ENCODE measurements at places on chromosomes 1 and 21.
A peak's percentile ranks its signal among the peaks of the same experiment; 100 is the strongest.

DNA sequence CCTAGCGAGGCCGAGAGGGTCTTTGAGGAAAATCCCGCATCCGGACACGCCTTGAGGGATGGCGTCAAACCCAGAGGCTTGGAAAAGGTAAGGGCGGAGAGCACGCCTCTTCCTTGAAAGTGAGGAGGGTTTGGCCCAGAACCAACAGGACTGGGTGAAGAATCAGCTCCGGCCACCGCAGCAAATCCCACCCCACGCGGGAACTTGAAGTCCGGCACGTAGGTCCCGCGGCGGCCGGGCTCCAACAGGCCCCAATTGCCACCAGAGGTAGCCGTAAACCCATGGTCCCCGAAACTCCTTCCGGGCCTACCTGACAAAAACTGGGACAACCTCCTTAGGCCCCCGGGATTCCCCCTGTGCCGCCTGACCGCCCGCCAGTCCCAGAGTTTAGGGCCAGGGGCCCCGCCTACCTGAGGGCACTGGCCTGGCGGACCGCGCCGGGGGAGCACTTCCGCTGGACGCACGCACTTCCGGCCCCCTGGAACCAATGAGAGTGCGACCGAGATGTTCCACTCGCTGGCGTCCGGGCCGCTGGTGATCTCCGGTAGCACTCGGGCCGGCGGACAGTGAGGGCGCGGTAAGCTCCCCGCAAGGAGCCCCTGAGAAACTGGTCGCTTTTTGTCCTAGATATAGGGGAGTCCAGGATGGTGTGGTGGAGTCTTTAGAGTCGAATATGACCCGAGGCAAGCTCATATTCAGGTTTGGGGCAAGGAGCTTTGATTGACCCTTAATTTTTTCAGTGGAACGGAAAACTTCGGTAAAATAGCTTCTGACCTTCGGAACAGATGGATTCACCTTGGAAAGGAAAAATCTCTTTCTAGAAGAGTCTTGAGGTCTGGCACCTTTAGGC is at the start of the genes LZIC and NMNAT1:
LZIC (minus strand) TSS at position 453 of the 850 bp plus-strand sequence. CDS start 6,772 bp downstream, outside the sequence.
NMNAT1 (plus strand) TSS at position 537 of the 850 bp plus-strand sequence. CDS start 28,599 bp downstream, outside the sequence.
- DNase-seq, result peak; percentile 93

DNA sequence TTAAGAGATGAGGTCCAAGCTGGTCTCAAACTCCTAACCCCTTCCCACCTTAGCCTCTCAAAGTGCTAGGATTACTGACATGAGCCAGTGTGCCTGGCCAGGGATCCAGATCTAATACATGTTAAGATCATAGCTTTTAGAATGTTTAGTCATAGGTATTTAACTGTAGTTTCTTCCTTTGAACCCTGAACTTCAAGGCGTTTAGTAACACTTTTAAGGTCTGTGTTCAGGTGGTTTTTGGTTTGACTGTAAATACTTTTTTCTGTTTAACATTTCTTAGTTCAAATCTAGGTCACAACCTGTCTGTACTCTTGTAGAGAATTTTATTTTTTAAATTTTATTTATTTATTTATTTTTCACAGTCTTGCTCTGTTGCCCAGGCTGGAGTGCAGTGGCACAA is 28.1 kb downstream of the RAP1A start:
- DNase-seq, result no peak

GRCh38 chr1:51663105-51663504 is 46.2 kb downstream of the OSBPL9 start:
- no peak for DNase-seq

DNA sequence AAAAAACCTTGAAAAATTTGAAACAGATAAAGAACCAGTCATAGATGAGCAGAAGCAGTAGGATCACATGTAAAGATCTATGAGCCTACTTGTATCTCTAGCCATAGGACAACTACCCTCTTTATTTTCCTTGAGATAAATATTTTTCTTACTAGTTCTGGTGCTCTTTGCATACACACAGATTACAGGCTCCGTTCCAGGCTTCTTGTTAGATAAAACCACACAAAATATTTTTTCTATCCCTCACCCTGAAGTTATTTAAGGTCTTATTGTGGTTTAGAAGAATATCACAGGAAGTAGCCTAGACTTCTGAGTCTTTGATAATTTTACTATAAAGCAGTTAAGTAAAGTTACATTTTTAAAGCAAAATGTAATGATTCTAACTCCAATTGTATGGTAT is 512.2 kb downstream of the NEGR1 start:
- DNase-seq, result no peak

DNA sequence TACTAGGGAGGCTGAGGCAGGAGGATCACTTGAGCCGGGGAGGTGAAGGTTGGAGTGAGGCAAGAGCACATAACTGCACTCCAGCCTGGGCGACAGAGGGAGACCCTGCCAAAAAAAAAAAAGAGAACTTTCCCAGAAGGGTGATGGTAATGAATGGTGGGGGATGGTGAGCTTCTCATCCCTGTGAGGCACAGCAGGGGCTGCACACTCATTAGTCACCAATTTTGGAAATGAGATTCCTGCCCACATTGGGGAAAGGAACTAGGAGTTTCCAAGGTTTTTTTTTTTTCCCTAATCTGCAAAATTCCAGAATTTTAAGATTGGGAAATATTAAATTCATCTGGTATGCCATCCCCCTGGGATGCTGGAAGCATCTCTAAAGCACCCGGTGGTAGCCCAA is 50.2 kb upstream of the SSBP3 start:
- no peak for DNase-seq

- DNase-seq, result no peak
Observed at GRCh38 chr1:17574516-17574915, 35.0 kb downstream of the ARHGEF10L start.

GRCh38 chr1:174989536-174990220 is 10.1 kb upstream of the CACYBP start:
- DNase-seq, result no peak

DNA sequence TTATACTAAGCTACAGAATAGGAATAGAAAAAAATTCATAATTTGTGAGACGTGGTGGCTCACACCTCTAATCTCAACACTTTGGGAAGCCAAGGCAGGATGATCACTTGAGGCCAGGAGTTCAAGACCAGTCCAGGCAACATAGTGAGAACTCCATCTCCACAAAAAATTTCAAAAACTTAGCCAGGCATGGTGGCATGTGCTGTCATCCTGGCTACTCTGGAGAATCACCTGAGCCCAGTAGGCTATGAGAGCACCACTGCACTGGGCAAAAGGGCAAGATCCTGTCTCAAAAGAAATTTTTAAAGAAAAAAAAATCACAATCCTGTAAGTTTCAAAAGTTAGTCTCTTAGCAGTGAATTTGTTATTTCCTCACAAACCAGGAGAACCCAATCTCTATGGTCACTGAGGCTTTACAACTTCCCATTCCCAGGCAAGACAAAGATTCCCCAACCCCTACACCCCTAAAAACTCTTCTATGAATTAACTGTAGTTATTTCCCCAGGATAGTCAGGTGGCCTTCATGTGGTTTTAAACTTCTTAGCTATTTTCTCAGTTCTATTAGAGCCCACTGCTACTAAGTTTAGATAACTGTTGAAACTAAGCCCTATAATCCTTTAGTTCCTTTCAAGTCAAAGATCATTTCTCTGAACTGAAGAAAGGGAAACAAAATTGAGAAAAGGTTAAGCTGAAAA is 74.5 kb downstream of the FOXJ3 start:
- no peak for DNase-seq

GRCh38 chr1:191895462-191896058 is 262.7 kb upstream of the RGS18 start:
- no peak for DNase-seq

- no peak for DNase-seq
Observed at GRCh38 chr1:34028381-34029055, 136.5 kb downstream of the CSMD2 start.

DNA sequence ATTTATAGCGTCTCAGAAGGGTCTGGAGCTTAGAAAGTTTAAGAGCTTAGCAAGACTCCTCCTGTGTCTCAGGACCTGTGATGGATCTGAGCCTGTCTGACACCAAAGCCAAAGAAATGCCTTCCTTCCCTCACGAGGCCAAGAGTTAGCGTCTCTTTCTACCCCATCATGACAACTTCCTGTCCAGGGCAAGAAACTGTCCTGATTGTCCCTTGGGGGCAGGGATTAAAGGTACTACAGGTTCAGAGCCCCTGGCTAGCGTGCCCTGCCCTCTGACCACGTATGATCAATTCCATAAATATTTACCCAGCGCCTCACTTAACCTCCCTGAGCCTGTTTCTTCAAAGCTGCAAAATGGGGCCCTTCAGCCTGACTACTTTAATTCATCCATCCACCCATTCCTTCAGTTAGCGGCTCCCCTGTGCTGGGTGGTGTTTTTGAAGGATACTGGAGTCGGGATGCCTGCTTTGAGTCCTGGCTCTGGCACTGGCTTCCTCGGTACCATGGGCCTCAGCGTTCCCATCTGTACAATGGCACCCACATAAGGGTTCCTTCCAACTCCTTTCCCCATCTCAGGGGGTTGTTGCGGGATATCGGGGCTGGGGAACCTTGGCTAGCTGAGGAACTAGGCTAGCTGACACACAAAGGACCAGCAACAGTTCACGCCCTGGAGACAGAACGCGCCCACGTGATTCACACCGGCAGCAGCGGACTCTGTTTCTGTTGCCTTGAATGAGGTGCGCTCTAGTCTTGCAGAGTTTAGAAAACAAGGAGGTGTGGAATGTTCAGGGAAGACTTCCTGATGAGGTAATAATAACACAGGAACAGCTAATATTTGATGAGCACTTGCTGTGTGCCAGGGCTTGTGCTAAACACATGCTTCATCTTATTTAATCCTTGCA is 23.0 kb upstream of the EPHA2 start:
- DNase-seq, result no peak

DNA sequence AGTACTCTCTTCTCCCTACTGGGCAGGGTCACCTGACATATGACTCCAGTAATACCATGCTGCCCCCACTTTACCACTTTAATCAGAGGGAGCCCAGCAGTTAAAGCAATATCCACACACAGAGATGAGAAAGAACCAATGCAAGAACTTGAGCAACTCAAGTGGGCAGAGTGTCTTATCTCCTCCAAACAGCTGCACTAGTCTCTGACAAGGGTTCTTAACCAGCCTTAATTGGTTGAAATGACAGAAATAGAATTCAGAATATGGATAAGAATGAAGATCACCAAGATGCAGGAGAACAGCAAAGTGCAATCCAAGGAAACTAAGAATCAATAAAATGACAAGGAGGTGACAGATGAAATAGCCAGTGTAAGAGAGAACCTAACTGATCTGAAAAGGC is 91.0 kb downstream of the KCNT2 start:
- no peak for DNase-seq

DNA sequence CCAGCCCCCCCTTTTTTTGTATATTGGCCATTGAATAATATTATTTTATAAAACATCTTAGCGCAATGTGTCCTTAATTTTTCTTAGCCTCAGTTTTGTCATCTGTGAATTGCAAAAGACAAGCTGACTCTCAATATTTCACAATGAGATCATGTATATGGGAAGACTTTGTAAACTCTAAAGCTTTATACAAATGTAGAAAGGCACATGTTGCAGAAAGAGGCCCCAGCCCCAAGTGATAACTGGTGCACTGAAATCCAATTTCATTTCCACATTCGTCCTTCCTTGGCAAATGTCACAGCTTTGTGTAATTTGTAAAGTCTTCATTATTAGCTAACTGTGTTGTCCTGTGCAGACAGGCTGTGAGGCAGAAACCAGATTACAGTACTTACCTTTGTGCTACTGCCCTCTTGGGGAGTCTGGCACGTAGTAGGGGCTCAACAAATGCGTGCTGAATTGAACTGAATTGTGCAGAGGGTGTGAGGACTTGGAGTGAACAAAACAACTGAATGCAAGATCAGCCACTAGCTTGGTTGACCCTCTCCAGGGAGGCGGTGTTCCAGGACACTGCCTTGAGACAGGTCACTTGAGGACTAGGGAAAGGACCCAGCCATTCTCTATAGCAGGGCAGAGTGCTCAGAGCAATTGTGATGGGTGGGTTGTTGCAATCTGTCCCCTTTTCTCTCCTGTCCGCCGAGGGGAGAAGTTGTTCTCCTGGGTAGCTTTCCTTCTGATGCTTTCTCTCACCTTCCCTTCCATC is 74.6 kb downstream of the LMO4 start:
- DNase-seq, result no peak

- no peak for DNase-seq
Observed at GRCh38 chr1:15245593-15246360, 1.2 kb upstream of the FHAD1 start.

GRCh38 chr1:10779201-10779600 is 17.2 kb downstream of the CASZ1 start:
- no peak for DNase-seq

- DNase-seq, result no peak
Observed at GRCh38 chr1:210700511-210700910, 371.8 kb downstream of the HHAT start.

DNA sequence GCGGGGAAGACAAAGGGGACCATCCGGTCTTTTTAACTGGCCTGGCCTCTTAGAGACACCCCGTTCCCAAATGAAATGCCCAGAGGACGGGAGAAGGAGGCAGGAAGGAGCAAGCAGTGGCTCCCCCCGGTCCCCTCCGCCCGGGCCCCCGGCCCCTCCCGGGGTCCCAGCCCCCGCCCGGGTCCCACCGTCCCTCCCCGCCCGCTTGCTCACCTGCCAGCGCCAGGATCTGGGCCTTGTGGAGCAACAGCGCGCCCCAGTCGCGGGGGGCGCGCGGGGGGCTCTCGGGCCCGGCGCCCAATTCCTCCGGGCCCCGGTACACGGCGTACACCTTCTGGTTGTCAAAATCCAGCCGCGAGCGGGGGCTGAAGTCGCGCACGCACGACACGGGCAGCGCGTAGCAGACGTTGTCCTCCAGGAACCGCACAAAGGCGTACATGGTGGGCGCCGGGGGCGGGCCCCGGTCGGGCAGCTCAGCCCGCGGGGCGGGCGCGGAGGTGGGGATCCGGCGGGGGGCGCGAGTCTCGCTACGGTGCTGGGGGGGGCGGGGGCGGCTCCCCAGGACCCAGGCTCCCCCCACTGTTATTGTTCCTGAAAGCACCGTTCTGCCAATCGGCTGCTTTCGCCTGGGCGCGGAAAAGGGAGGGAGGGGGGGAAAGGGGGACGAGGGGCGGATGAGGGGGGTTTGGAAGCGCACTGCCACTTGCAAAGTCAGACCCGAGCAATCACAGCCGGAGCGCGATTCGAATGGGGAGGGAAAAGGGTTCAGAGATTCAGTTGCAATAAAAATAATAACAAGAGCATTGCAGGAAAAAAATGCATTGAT is at the start of gene BEND5:
BEND5 (minus strand) TSS at position 499 of the 826 bp plus-strand sequence; CDS start at position 439, 60 bp downstream.
- DNase-seq, result peak; percentile 75

Measured in naive B cell (primary cell).